CD4-positive, alpha-beta T cell treated with Interleukin-6 for 4 hours (primary cell): ENCODE measurements at places on chromosomes 7 and 10.

DNA sequence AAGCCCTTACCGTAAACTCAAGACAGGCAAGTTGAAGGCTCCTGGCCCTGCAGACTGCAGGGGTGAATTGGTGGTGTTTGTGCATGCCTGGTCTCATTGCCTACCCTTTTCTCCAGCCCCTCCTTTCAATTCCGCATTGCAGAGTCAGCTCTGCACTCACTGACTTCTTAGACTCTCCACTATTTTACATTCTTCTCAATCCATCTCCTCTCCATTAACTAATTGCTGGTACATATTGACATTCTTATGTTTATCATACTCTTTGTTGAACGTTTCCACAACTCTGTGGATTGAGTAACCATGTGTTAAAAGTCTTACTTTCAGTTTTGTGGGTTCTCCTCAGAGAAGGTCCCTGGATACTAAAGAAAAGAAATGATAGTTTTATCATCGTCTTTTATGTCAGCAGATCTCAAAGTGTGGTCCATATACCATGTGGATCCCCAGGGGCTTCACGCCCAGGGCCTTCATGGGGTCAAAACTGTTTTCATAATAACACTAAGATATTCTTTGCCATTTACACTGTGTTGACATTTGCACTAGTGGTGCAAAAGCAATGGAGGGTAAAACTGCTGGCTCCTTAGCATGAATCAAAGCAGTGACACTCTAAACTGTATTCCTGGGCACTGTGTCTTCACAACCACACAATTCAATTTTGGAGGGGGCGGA, 135.4 kb upstream of the FZD1 start:
- no peak for DNase-seq

- no peak for DNase-seq
These were observed 93.7 kb downstream of the OAT start for GRCh38 chr10:124324856-124325632.

DNA sequence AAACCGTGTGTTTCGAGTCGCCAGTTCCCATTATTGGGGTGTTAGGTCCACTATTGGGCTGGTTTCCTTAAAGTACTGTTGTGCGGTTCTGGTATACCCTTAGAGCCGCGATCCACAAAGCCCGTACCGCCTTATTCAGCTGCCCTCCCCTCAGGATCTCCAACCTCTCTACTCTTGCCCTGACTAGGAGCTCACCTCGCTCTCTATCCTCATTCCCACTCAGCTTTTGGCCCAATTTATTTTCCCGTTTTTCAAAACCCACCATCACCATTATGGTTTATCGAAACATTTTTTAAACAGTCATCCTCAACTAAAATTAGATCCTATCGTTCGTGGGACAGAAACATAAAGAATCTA, 461 bp upstream of the ETV1 start:
- DNase-seq = no peak

GRCh38 chr10:73819513-73820093, 8.2 kb upstream of the NDST2 start:
- DNase-seq = no peak

- no peak for DNase-seq
These were observed 536.0 kb upstream of the GALNT17 start for GRCh38 chr7:70595755-70596597.

- peak; percentile 76 for DNase-seq
These were observed 22.6 kb upstream of the VDAC2 start for GRCh38 chr10:75187961-75188426.

- no peak for DNase-seq
These were observed 11.6 kb downstream of the GATA3 start for GRCh38 chr10:8066124-8066523.

GRCh38 chr7:7271094-7271874, 88.9 kb downstream of the C1GALT1 start:
- DNase-seq = no peak

DNA sequence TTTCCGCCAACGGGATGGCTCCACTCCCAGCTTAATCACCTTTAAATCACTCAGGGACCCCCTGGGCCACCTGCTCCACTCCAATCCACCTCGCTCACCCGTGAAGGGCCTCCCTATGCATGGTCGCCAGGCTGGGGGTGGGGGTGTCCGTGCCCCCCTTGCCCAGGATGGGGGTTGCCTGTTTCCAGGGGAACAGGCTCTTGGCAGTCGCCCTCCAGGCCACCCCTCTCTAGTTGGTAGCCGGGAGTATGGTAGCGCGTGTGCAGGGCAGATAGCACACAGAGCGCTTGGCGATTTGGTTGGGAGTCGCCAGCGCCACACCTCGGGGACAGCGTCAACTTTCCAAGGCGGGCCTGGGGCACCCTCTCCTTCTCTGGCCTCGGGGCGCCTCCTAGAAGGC, 134.9 kb upstream of the ZNF92 start:
- no peak for DNase-seq

GRCh38 chr10:3874990-3875841, 90.2 kb upstream of the KLF6 start:
- peak; percentile 41 for DNase-seq

- no peak for DNase-seq
These were observed 270.3 kb upstream of the SORCS1 start for GRCh38 chr10:107434854-107435253.

- no peak for DNase-seq
These were observed 360.8 kb downstream of the CRPPA start for GRCh38 chr7:16060502-16060901.

- DNase-seq = peak; percentile 70
These were observed 57.3 kb upstream of the CCDC71L start for GRCh38 chr7:106717955-106718871.

- DNase-seq = no peak
These were observed 439 bp upstream of the KNDC1 start for GRCh38 chr10:133159611-133159949.

DNA sequence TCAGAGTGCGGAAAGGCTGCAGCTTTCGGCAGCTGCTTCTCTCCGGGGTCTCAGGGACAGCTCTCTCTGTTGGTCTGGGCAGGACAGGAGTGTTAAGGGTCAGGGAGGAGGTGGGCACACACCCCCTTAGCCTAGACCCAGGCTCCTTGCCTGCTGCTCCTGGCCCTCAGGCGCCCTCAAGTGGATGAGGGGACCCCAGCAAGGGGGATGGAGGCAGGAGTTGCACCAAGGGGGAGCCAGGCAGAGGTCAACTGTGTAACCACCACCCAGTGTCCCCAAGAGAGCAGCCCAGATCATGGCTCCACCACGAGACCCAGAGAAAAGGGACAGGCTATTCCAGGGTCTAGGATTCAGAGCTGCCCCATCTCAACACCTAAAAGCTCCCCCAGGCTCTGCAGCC, 26.9 kb downstream of the SPOCK2 start:
- DNase-seq = no peak

- peak; percentile 19 for DNase-seq
These were observed 65.4 kb upstream of the TNS3 start for GRCh38 chr7:47647181-47647917.

DNA sequence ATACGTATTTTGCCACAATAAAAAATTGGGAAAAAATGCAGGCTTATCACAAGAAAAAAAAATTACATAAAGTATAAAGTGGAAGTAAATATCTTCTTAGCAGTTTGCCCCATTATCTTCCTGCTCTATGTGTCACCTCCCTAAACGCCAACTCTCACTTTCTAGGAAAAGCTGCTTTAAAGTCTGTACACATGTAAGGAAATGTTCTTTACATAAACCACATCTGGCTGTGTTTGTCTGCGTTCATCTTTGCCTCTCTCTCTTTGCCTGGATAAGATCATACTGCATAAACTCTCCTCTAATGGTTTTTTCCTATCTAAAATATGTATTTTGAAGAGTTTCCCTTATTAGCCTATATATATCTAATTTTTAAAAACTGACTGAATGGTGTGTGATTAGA, 23.0 kb upstream of the UMAD1 start:
- no peak for DNase-seq

DNA sequence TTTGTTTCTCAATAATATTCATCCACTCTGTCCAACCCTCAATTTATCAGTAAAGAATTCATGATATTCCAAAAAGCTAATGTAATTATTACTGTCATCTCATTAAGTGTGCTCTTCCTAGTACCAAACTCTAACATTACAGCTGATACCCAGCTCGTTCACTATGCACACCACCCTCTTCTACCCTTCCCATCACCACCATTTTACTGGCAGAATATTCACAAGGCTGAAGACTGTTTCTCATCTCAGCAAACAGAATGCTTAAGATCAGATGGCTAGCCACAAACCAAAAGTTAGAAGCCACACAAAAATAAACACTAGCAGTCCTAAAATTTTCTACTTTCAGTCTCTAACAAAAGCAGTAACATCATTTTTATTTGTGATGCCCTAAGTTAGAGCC, 121.5 kb downstream of the SRPK2 start:
- no peak for DNase-seq

GRCh38 chr10:124643330-124644009, 100.7 kb downstream of the FAM53B start:
- DNase-seq = no peak

GRCh38 chr7:70776627-70777101, 355.3 kb upstream of the GALNT17 start:
- DNase-seq = peak; percentile 38
